ENCODE measurements at places on chromosomes 3 and 15.

DNA sequence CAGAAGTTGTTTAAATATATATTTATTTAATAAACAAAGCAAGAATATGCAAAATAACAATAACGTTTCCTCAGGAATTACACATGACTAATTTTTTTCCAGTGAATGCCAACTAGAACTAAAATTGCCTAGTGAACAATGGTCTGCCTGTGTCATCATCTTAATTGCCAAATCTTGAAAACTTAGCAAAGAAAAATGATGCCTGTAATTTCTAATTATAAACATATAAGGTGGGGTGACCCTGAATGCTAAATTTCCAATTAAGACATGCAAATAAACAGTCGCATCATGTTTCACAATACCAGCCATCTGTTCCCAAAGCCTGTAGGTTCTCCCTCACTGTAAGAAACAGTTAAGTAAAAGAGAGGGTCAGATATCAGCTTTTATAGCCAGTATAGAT is 67.6 kb upstream of the PLCL2 start:
- DNase-seq = no peak

DNA sequence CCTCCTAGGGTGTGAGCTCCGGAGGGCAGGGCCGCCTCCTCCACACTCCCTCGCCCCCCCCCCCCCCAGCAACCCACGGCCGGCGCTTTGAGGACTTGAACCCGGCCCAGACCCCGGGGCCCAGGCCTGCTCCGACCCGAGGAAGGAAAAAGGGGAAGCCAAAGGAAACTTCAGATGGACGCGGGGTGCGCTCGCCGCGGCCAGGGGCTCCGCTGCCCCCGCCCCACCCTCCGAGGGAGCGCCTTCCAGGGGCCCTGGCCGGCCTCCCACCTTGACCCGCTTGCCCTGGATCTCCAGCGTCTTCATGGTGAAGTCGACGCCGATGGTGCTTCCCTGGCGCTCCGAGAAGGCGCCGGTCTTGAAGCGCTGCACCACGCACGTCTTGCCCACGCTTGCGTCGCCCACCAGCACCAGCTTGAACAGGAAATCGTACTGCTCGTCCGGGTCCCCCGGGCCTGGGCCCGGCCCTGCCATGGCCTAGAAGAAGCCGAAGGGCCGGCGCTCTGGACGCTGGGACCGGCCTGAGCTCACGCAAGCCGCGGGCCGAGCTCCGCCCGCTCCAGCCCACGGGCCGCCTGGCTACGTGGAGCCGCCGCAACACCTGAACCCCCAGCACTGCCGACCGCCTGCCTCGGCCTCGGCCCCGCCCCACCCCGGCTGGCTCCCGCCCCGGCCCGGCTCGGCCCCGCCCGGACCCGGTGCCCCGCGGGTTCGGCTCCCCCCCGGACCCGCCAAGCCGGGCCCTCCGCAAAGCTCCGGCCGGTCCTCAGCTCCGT is 400 bp downstream of the RAB43 start:
- peak; percentile 76 for DNase-seq

- no peak for DNase-seq
Measured at GRCh38 chr3:122255757-122256439, 69.2 kb upstream of the CSTA start.

DNA sequence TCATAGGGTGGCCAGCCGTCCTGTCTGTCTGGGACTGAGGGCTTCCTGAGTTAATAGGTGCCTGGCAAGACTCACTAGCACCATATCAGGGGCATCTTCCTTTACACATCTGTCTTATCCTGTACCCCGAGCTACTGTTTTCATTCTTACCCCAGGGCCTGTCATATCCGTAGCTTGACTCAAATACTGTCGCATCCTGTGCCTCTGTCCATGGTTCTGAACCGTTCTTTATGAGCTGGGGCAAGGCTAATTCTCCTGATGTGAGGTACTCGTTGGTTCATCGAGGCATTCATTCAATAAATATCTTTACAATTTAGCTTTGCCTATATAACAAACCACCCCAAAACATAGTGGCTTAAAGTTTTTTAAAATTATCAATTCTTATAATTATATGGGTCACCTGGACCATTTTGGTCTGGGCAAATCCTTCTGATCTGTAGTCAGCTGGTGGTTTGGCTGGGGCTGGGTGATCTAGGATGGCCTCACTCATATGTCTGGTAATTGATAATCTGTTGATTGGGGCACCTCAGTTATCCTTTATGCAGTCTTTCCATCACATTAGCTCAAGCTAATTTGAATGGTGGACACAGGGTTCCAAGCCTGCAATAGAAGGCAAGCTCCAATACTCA is 121.2 kb downstream of the TLE3 start:
- DNase-seq = no peak

- peak; percentile 29 for DNase-seq
Measured at GRCh38 chr15:50883903-50884302, 24.6 kb upstream of the AP4E1 start.
